ENCODE measurements at places on chromosomes 7 and 10.

DNA sequence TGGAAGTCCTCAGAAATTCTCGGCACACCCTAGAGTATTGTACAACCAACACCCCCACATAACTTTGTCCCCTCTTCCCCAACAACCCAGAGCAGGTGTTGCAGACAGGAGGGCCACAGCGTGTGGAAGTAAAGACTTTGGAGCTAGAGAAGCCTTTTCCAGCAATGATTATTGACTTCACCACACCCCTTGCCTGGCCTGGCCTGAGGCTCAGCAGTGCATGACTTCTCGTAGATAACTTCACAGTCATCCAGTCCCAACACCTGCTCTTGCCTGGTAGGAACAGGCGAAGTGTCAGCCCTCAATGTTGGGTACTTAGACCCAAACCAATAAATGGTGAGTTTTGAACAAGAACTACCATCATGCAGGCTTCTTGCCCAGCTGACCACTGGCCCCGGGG, 36.7 kb downstream of the GOT1 start:
- DNase-seq: no peak

GRCh38 chr7:157990881-157991250, 596.8 kb downstream of the PTPRN2 start:
- DNase-seq: no peak

DNA sequence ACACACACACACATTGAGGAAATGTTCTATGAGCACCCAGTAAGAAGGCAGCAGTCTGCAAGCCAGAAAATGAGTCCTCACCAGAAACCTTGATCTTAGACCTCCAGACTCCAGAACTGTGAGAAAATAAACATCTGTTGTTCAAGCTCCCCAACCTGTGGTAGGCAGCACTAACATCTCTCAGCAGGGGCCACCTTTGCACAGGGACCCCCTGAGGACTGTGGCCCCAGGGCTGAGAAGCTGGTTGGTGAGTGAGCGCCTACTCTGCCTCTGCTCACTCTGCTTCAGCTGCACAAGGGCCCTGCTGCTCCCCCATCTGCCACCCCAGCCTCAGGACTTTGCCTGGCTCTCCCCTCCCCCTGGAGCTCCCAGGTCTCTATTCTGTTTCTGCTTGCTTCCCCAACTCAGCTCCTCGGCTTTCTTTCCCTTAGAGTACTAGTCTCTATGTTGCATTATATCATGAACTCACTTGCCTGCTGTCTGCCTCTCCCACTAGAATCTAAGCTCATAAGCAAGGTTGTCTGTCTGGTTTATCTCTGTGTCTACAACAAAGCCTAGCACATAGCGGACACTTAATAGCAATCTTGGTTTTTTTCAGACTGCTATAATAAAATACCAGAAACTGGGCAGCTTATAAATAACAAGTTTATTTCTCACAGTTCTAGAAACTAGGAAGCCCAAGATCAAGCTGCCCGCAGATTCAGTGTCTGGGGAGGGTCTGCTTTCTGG, 40.4 kb upstream of the PRLHR start:
- DNase-seq: no peak

GRCh38 chr10:6987536-6987945, 407.5 kb upstream of the PRKCQ start:
- DNase-seq: no peak

- no peak for DNase-seq
These were observed 6.5 kb downstream of the ASB13 start for GRCh38 chr10:5659702-5660528.

GRCh38 chr7:144386741-144387140, 16.8 kb downstream of the NOBOX start:
- DNase-seq: no peak

- DNase-seq: no peak
These were observed 14.6 kb upstream of the GPER1 start for GRCh38 chr7:1073142-1073977.

GRCh38 chr10:102306006-102306405, 60.7 kb downstream of the GBF1 start:
- no peak for DNase-seq

GRCh38 chr10:46080886-46081285, 34.8 kb upstream of the MSMB start:
- no peak for DNase-seq

DNA sequence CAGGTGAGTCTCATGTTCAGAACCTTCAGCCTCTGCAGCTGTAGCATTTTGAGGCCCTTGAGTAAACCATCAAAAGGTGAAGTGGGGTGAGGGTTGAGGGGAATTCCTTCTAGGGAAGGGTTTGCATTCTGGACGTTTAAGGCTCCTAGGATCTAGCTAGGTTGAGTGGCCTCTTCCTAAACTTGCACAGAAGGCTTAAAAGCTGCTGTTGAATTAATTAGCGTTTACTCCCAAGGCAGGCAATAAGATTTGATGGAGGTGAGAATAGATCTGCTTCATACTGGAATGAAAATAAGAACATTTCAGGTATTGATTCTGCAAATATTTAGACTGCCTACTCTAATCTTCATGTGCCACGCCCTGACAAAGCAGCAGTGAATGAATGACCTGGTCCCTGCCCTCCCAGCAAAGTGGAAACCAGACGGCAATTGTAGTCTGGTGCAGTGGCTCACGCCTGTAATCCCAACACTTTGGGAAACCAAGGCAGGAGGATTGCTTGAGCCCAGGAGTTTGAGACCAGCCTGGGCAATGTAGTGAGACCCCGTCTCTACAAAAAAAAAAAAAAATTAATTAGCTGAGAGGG, 11.4 kb upstream of the KPNA7 start:
- no peak for DNase-seq

GRCh38 chr7:33854178-33854577, 51.2 kb upstream of the BMPER start:
- no peak for DNase-seq

DNA sequence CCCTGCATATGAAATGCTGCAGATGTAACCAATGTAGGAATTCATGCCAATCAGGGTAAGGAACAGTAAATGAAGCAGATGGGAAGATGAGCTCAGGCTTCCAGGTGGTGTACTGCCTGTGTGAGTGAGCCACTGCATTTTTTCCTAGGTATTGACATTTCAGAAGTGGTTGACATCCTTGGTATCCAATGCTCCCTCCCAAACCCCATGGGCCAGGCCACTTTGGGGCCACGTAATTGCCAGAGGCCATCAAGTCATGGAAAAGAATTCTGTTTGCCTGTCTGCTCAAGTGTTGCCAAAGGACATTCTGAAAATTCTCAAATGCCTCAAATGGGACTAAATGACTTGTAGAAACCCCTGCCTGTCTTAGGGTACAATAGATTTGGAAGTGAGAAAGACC, 384.6 kb downstream of the GATA3 start:
- no peak for DNase-seq

GRCh38 chr7:82985144-82985802, 177.4 kb downstream of the PCLO start:
- no peak for DNase-seq

DNA sequence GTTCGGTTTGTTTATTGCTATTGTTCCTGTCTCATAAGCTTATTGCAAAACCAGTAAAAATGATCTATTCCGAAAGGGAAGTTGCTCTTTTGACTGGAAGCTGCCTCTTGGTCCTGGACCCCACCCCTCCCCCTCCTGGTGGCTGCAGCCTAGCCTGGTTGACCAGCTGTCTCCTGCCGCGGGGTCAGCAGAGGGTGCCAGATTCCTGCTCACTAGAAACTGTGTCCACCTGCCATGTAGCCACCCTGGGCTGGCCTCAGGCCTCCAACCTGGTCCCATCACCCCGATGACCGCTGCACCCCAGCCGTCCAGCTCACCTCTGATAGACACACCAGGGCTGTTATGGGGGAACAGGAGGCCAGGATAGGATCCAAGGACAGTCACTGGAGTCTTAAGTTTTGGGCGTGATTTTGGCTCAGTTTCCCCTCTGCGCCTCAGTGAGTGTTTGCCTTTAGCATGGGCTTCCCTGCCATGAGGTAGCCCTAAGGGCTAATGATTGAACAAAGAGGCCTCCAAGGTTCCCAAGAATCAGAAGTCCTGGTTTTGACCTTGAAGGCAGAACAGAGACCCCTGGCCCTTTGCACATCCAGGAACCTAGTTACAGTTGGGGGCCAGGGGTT, 32.9 kb upstream of the SLF2 start:
- DNase-seq: no peak

GRCh38 chr10:36712695-36713094, 412.7 kb upstream of the ANKRD30A start:
- no peak for DNase-seq

- no peak for DNase-seq
These were observed 17.6 kb upstream of the ORC5 start for GRCh38 chr7:104225451-104225850.

DNA sequence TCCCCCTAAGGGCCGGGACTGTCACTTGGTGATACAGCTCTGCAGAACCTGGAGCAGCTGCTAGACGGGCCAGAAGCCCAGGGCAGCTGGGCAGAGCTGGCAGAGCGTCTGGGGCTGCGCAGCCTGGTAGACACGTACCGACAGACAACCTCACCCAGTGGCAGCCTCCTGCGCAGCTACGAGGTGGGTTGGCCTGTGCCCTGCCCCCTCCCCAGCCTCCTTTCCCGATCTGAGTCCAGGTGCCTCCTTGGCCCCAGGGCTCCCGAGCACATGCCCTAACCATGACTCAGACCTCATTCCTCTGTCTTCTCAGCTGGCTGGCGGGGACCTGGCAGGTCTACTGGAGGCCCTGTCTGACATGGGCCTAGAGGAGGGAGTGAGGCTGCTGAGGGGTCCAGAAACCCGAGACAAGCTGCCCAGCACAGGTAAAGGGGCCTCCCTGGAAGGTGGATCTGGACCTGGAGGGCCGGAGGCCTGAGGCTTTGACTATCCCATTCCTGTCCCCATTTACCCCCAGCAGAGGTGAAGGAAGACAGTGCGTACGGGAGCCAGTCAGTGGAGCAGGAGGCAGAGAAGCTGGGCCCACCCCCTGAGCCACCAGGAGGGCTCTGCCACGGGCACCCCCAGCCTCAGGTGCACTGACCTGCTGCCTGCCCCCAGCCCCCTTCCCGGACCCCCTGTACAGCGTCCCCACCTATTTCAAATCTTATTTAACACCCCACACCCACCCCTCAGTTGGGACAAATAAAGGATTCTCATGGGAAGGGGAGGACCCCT, 6.4 kb downstream of the NFKB2 start:
- DNase-seq: no peak

- peak; percentile 83 for DNase-seq
These were observed at the start of gene NIPSNAP2 for GRCh38 chr7:55964261-55965099. NIPSNAP2 (plus strand) TSS chr7:55964585; CDS start chr7:55964610, 25 bp downstream.

GRCh38 chr10:80448209-80448942, 5.7 kb upstream of the TSPAN14 start:
- DNase-seq: no peak

- no peak for DNase-seq
These were observed 5.6 kb downstream of the MGAM start for GRCh38 chr7:142001163-142001874.

DNA sequence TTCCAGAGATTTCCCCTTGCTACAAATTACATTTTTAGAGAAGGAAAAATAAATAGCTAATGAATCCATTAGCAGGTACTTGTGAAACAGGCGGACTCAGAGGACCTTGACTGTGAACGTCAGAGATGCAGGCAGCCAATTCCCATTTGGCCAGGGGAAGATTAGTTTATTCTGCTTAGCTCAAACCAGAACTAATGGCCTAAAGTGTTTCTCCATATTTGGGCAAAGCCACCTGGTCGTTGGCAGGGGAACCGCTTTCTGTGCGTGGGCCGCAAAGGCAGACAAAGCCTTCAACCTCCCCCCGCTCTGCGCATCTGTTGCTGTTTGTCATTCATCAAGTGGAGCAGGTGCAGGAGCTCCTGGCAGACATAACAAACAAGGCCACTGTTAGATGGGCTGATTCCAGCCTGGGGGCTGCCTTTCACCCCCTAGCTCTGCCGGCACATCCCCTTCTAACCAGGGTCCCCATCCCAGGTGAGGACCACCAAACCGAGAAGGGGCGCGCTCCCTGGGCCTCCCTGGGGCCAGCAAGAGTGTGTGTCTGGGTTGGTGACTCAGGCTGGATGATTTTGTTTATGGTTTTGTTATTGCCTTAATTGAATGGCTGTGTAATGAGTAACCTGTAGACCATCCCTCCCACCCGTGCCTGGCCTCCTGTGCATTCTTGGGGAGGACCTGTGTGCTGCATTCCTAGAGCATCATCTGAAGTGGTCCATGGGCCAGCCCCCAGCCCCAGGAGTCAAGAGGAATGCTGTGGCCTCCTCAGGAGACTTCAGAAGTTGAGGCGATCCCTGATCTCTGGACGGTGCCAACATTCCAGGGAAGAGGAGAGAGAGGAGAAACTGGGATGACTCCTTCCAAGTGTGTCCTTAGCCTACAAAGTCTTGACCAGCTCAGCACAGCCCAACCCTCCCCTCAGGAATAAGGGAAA, 14.5 kb upstream of the CPA1 start:
- peak; percentile 86 for DNase-seq

DNA sequence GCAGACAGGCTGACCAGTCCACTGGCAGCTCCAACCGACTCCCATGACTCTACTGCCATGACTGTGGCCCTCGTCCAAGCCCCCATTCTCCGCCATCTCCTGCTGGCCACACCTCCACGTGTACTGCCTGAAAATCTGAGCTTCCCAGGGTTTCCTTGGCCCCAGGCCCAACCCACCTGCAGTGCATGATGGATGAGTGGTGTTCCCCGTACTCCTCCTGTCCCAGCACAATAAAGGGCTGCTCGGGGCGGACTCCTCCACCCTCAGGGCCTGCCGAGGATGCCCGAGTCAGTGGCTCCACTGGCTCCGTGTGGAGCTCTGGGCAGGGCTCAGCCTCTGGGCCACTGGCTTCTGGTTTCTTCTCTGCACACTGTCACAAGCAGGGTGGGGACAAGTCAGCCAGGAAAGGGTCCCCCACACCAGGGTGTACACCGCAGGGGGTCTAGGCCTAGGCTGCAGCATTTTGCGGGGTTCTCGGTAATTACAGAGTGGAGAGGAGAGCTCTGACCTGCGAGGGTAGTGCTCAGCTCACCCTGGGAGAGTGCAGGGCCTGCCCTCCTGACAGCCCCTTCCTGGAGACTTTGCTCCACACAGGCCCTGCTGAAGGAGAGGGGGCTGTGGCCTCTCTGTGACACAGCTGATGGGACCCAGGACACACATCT, 15.2 kb downstream of the WDR91 start:
- DNase-seq: no peak

DNA sequence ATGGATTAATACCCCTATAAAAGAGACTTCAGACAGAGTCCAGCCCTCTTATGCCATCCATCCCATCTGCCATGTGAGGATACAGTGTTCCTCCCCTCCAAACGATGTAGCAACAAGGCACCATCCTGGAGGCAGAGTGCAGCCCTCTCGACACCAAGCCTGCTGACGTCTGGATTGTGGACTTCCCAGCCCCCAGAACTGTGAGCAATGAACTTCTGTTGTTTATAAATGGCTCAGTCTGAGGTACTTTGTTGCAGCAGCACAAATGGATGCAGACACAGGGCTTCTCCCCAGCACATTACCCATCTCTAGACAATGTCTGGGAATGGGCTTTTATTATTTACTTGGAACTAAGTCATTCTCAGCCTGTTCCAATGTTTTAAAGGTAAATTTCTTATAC, 195.6 kb downstream of the WDR37 start:
- no peak for DNase-seq

DNA sequence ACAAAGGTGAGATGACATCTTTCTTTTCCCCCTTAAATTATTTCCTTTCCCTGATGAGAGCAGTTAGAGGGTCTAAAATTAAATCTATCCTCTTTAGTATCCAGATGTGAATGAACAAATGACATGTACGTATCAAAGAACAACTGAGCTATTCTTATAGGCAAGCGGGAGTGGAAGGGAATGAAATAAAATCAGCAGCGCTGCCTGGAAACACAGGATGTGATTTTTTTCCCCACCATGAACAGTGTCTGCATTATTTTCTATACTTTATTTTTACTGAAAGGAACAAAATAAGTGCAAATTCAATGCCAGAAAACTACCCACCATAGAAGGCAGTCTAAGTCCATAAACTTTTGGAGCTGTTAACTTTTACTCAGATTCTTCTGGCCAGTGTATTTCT, 40.6 kb downstream of the SLC26A4 start:
- DNase-seq: no peak
